ENCODE measurements at places on chromosomes 3 and 15.

DNA sequence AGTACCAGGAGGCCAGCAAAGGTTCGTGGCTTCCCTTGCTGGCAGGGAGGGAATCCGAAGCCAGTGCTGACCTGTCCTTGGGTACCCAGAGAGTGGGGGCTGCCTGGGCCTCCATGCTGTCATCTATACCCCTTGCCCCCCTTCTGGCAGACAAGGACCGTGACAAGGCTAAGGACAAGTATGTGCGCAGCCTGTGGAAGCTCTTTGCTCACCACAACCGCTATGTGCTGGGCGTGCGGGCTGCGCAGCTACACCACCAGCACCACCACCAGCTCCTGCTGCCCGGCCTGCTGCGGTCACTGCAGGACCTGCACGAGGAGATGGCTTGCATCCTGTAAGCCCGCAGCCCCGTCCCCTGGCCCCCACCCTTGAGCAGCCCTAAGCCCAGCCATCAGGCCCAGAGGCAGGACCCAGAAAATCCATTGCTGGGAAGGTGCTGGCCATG is 2.8 kb downstream of the FES start:
- no peak for DNase-seq

GRCh38 chr3:195895078-195895860 is 13.1 kb downstream of the TNK2 start:
- peak; percentile 56 for DNase-seq

GRCh38 chr3:150538324-150539208 is 7.7 kb downstream of the SERP1 start:
- no peak for DNase-seq

DNA sequence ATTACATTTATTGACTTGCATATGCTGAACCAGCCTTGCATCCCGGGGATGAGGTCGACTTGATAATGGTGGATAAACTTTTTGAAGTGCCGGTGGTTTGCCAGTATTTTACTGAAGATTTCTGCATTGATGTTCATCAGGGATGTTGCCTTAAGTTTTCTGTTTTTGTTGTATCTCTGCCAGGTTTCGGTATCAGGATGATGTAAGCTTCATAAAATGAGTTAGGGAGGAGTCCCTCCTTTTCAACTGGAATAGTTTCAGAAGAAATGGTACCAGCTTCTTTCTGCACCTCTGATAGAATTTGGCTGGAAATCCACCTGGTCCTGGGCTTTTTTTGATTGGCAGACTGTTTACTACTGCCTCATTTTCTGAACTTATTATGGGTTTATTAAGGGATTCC is 250.8 kb downstream of the TBC1D5 start:
- no peak for DNase-seq

DNA sequence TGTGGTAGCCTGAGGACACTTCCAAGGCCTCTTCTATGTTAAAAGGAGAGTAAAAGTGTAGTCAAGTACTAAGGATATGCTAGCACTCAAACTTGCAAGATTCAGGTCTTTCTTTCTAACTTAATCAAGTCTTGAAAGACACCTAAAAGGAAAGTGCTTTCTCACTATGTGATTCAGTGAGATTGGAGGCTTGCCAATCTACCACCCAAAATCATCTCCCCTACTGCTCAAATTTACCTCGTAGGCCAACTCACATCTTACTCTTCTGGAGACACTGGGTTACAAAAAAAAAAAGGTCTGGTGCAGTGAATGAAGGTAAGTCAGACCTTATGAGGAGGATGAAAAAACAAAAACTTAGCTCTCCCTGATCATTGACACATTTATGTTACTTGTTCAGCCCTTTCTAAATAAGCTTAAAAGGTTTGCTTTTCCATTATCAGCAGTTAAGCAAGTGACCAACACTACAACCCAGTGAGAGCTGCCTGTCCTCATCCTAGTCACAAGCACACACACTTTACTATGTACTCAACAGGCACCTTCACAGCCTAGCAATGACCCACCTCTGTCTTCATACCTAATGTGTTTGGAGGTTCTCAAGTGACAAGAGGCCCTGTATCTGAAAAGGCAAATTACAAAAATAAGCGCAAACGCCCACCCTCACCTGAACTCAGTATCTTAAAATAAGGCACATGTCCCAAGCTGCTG is 19.6 kb downstream of the SUMF1 start:
- DNase-seq = no peak

DNA sequence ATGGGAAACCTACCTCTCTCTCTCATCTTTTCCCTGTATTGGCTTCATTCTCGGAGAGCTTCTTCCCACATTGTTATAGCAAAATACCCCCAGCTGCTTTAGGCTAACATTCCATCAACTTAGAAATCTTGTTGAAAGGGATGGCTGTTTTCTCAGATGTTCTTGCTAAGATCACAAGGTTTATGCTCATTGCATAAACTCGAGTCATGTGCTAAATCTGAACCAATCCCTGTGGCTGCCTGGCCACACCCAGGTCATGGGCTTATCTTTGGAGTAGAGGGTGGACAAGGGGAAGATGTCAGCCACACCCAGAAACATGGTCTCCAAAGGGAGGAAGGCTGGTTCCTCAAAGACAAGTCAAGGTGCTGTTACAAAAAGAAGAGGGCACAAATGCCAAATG is 150.6 kb upstream of the UMPS start:
- DNase-seq = no peak

- no peak for DNase-seq
Measured at GRCh38 chr15:76963596-76963995, 31.3 kb upstream of the PSTPIP1 start.

DNA sequence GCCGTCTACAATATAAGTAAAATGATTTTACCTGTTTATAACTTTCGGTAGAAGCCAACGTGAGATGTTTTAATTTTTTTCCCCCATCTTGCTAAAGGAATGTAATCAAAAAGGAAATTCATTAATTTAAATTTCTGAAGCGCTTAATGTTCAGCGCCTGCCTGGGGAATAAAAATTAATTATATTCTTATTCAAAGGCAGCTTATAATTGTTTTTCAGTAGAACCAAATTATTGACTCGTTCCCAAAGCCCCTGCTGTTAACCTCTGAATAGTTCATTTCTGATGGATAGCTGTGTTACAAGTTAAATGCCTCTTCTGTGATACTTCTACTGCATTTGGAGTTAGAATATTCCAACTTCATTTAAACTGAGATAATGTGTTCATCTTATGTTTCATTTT is 51.6 kb downstream of the ARMC8 start:
- no peak for DNase-seq

GRCh38 chr15:40323953-40324937 is 753 bp downstream of the INAFM2 start:
- peak; percentile 23 for DNase-seq

DNA sequence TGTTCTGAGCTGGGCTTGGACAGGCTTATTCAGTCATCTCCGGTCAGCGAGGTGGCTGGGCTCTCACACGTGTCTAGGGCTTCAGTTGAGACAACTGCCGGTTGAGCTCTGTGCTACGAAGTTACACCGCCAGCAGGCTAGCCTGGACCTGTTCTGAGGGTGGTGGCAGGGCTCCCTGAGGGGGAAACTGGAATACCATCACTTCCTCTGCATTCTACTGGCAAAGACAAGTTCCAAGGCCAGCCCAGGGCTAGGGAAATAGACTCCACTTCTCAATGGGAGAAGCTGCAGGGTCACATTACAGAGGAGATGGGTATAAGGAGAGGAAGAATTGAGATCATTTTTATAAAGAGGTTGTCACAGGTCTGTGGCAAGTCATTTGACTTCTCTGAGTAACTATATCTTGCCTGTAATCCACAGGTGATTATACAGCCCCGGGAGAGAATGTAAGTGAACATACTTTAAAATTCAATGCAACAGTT is 106.8 kb upstream of the IL12A start:
- DNase-seq = no peak

GRCh38 chr15:41993472-41994170 is 21.3 kb upstream of the EHD4 start:
- no peak for DNase-seq

DNA sequence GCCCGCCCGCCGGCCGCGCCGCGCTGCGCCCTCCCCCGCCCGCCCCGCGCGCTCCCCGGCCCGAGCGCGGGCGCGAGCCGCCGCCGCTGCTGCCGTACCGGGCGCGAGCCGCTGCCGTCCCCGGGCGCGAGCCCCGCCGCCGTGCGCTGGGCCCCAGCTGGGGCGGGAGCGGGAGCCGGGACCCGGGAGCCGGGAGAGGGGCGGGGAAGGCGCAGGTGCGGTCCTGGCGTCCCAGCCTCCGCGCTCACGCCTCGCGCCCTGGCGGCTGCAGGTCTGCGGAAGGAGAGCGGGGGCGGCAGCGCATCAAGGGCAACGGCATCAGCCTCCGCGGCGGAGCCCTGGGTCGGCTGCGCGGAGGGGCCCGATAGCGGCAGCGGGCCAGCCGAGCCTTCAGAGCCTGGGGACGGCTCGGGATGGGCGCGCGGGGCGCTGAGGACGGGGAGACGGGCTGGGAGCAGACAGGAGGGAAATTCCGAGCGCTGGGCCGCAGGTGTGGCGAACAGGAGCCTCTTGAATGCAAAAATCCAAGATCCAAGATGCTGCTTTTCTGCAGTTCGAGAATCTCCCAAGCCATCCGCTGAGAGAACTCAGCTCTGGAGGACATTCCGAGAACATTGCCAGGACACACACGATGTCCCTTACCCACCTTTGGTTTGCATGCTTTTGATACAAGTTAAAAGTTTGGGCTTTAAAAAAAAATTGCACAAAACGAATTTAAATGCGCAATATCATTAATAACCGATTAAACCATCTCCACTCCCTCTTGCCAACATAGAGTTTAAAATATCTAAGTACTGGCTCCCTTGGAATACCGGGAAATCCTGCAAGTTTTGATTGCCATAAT is 251.1 kb downstream of the TJP1 start:
- DNase-seq = no peak

- DNase-seq = no peak
Measured at GRCh38 chr3:21534462-21534861, 216.5 kb downstream of the ZNF385D start.

- no peak for DNase-seq
Measured at GRCh38 chr3:10601151-10601856, 95.9 kb upstream of the ATP2B2 start.

DNA sequence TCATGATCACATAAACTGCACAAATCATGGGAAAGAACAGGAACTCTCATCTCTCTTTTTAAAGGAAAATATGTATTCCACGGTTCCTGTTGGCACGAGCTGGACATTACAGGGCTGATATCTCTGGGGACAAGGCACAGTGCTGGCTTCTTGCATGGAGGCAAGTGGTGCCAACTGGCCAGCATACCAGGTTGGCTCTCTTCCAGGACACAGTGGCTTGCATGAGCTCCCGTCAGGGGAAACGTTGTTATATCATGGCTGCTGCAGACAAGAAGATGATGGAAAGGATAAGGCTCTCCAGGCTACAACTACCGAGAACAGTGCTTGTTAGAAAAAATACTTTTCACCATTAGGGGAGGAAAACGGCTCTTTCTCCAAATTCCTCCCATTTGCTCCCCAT is 283.9 kb downstream of the RORA start:
- no peak for DNase-seq

DNA sequence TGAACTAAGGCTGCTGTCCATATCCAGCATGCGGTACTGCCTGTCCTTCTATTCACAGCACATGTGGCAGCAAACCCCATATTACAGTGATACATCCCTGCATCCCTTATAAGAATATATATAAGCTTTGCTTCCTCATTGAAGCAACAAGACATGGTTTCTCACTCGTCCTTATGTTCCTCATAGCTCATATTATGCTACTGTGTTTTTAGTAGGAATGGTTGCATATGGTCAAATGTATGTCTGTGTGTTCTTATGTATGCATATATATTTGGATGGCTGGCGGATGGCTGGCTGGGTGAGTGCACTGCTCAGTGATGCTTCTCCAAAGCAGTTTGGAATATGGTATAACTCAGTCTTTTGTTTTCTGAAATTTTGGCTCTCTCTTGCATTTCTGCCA is 254.9 kb downstream of the LPP start:
- no peak for DNase-seq

DNA sequence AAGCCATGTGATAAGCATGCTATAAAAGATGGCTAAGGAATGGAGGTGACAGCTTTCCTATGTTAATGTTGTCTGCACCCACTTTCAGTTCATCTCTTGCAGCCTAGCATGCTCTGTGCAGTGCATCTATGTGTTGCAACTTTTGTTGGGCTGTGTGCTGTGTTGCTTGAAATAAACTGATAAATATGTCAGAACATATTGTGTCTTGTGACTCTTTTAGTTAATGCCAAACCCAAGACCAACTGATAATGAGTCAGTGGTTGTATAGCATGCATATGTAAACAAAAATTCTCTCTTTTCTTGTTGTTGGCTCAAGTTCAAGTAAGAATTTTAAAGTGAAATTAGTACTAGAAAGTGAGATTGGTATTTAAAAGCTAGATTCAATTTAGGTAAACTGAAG is 37.0 kb upstream of the SCN10A start:
- no peak for DNase-seq

DNA sequence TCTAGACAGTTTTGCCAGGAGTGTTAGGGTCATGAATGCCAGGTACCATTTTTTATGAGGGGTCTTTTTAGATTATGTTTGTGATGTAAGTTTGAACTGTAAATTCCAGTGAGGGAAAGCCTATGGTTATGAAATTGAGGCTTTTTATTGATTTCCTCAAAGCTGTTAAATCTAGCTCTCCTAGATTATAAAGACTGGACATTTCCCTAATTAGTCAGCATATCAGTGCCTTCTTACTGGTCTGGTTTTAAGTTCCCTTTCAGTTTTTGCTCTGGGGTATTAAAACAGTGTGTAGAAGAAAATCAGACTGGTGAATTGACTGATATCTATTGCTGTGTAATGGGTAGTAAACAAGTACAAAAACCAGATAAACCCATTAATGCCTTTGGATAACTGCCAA is 39.2 kb downstream of the LRRC49 start:
- DNase-seq = no peak

DNA sequence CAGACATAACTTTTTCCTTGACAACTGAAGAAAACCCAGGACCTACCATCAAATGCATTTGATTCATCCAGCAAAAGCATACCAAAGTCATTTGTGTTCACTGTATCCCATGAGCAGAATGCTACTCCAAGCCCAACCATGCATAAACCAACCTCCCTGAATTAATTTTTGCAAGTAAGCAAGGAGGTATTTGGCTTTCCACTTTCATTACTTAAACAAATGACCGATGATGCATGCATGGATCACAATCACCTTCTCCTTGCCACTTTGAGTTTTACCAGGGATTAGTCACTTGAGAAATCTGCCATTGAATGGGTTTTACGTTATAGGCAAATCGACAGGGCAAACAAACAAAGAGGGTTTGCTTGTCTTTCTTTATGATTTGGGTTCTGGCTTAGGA is 214.8 kb downstream of the FMN1 start:
- DNase-seq = no peak

All from T-helper 17 cell (primary cell).